ENCODE measurements at places on chromosomes 5 and 9.

DNA sequence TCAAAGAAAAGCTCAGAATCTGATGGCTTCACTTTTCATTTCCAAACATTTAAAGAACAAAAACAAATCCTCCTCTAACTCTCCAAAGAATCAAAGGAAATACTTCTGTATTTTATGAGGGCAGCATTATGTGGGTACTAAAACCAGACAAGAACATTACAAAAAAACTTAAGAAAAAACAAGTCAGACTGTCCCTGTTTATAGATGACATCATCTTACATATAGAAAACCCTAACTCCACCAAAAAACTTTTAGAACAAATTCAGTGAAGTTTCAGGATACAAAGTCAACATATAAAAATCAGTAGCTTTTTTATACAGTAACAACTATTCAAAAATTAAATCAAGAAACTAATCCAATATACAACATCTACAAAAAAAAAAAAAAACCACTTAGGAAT, 136.2 kb downstream of the PJA2 start:
- DNase-seq, result no peak

DNA sequence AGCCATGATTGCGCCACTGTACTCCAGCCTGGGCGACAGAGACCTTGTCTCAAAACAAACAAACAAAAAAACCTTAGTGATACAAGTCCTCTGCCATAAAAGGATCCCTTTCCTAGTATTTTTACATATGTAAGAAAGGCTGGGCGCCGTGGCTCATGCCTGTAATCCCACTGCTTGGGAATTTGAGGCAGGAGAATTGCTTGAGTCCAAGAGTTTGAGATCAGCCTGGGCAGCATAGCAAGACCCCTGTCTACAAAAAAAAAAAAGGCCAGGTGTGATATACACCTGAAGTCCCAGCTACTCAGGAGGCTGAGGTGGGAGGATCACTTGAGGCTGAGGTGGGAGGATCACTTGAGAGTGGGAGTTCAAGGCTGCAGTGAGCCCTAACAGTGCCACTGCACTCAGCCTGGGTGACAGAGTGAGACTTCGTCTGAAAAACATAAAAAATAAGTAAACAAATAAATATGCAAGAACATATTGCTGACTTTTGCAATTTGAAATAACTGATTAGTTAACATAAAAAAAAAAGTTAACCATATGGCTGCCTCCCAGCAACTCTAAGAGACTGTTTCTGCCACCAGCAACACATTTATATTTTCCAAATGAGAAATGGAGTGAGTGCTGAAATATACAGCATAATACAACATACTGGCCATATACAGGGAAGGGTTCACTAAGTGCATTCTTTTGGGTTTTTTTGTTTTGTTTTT, 6.9 kb downstream of the ZNF367 start:
- DNase-seq, result no peak

GRCh38 chr9:133886563-133887501, 105.3 kb downstream of the VAV2 start:
- no peak for DNase-seq

GRCh38 chr5:79858410-79858723, 132.7 kb downstream of the MTX3 start:
- DNase-seq, result no peak

DNA sequence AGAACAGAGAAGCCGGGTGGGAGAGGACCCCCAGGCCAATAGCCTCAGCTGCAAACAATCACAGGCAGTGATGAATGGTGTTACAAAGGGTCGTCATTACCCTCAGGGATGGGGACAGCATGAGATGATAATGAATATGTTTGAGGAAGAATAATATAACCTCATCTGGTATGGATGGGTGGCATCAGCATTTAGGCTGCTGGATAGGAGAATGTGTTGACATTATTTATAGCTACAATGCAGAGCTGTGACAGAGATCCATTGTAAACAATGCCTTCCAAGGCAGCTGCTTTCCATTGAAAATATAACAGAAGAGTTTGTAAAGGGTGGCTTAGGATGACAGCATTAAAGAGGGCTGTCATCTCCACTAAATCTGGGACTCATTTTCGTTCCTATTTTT, 365.5 kb downstream of the KCNN2 start:
- DNase-seq, result no peak

- DNase-seq, result no peak
These were observed 168.8 kb downstream of the DROSHA start for GRCh38 chr5:31362931-31363568.

- DNase-seq, result peak; percentile 69
These were observed 7.2 kb downstream of the CYFIP2 start for GRCh38 chr5:157273131-157273556.

- DNase-seq, result no peak
These were observed 3.5 kb downstream of the NFX1 start for GRCh38 chr9:33293782-33294181.

DNA sequence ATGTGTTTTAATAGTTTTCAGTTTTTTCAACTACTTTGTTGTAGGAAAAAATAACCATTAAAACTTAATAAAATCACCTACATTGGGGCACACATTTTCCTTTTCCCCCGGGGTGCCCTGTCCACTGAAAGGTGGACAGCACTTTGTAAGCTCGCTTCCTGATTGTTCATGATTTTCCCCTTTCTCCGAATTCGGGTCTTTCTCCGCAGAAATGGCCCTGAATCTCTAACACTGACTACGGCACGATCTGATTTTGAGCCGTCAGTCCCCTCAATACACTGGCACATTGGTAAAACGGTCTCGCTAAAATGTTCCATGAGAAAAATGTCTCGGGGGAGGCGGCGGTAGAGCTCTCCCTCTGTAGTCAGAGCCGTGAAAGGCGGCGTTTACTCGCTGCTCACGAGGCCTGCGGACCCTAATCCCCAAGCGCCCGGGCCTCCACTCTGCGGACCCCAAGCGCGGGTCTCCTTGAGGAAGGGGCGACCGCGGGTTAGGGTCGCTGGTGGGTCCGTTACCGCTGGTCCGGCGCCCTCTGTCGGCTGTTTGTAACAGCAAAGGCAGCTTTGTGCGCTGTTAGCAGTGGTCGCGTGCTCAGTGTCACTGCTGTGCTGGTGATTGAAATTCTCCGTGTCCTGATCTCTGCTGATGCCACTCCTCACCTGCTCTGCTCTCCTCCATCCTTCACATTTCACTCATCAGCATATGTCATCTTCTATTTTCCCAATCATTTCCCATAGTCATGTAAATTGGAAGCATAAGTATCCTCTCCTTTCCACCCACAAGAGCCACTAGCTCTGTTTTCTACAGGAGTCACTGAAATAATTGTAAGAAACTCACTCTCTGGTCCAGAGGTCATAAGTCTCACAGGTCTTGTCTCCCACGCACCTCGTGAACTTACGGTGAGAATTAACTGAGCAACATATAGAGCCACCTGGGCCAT, 10.8 kb upstream of the IFNA2 start:
- DNase-seq, result peak; percentile 86

DNA sequence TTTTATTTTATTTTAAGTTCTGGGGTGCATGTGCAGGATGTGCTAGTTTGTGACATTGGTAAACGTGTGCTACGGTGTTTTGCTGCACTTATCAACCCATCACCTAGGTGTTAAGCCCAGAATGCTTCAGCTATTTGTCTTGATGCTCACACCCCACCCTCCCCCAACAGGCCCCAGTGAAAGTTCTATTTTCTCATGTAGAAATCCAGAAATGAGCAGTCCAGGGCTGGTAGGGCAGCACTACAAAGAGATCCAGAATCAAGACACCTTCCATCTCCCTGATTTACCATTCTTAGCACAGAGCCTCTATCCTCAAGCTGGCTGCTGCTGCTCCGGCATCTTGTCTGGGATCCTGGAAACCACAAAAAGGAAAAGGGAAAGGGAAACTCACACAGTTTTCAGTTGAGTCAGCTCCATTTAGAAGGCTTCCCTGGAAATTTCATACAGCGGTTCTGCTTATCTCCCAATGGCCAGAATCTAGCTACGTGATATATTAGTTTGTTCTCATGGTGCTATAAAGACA, 85.4 kb upstream of the SMARCA2 start:
- DNase-seq, result no peak

DNA sequence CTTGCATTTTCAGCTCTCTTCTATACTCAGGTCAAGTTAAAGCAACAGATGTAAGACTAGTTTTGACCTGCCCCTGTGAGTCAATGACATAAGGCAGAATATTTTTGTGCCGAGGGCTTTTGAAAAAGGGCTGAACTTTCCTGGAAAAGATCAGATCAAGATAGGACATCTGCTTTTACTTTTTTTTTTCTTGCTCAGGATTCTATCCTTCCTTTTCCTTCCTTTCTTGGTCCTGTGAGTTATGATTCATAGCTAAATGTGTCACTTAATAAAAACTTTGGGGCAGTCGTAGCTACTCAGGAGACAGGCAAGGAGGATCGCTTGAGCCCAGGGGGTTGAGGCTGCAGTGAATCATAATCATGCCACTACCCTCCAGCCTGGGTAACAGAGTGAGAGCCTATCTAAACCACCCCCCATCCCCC, 84.3 kb upstream of the BRINP1 start:
- no peak for DNase-seq

GRCh38 chr9:120886490-120886967, 9.5 kb upstream of the PHF19 start:
- no peak for DNase-seq

DNA sequence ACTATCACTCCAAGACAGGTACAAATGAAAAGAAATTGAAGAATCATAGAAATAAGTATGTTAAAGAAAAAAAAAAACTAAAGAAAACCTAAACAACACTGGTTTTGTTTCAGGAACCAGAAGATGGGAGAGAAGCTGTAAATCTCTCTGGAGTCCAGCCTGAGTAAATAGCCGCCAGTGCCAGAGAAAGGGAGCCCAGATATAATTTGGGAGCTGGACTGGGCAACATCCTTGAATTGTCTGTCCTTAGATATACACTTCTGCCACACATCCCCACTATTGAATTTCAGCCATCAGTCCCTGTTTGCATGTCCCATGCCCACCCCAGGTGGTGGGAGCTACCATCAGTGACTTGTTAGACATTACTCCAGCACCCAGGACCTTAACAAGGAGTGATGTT, 979.6 kb downstream of the DTWD2 start:
- DNase-seq, result no peak

- no peak for DNase-seq
These were observed 19.8 kb downstream of the ABL1 start for GRCh38 chr9:130854835-130855234.

GRCh38 chr9:6977761-6978160, 220.0 kb downstream of the KDM4C start:
- DNase-seq, result no peak

DNA sequence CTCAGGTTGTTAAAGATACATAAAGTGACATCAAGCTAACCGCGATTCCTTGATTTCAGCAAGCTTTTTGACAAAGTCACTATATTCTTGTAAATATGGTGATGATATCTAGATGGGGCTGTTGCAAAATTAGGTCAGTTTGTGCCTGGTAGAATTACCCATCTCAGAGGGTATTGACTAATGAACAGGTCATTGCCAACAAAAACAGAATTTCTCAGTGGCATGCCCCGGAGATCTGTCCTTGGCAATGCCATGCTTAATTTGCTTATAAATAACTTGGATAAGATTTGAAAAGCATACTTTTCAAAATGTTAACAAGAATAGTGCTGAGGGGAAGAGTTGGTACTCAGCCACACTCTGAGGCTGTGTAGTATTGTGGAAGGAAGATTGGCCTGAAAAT, 783.3 kb upstream of the SEMA6A start:
- no peak for DNase-seq

- DNase-seq, result no peak
These were observed 2.1 kb downstream of the NSG2 start for GRCh38 chr5:174047472-174048099.

GRCh38 chr9:129885018-129885669, 49.9 kb downstream of the USP20 start:
- DNase-seq, result peak; percentile 82

DNA sequence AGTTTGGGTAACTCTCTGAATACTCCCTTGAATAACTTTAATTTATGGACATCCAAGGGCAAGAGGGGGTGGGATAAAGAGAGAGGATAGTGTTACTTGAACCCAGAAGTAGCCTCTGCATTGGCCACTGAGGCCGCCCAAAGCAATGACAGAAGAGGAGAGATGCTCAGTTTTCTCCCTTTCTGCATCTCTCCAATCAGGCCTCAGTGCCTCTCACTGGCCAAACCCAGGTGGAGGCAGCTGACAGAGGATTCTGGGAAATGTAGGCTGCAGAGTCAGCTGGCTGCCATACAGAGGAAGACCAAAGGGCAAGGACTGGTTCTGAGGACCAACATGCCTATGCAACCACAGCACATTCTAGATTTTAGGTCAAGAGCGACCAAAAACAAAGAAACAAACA, 719.4 kb downstream of the MAT2B start:
- DNase-seq, result no peak

- no peak for DNase-seq
These were observed 580.7 kb downstream of the KIF4B start for GRCh38 chr5:155594270-155594669.

GRCh38 chr5:66247176-66247960, 103.3 kb downstream of the SREK1 start:
- DNase-seq, result no peak

DNA sequence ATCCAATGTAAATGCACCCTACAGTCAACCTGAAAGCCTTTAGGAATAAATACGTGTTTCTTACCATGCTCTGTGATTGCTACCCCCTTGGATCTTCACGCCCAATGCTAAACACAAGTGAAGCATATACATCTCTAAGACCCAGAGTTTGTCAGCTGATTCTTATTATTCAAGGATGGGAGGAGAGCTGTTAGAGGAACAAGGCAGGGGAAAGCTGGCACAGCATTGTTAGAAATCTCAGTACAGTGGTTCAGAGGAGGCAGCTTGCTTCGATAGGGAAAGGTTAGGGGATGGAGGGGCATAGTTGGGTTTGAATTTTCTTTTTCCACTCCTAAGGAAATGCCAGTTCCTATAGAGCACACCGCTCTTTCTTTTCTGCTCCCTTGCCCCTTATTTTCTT, 16.7 kb upstream of the TAF11L2 start:
- DNase-seq, result no peak

DNA sequence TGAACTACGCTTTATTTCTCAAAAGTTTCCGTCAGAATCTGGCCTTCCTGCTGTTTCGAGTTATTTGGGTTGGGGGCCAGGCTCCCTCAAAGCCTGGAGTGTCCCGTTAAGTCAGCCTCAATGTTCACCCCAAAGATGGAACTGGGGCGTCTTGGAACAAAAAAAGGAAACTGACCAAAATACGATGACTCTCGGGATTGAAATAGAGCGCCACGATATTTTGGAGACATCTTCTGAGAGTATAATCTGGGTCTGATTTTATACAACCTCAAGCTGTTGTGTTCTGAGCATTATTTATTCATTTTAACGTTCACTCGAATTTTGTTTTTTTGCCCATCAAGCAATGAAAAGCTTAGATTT, 28.1 kb downstream of the TLX3 start:
- DNase-seq, result no peak

DNA sequence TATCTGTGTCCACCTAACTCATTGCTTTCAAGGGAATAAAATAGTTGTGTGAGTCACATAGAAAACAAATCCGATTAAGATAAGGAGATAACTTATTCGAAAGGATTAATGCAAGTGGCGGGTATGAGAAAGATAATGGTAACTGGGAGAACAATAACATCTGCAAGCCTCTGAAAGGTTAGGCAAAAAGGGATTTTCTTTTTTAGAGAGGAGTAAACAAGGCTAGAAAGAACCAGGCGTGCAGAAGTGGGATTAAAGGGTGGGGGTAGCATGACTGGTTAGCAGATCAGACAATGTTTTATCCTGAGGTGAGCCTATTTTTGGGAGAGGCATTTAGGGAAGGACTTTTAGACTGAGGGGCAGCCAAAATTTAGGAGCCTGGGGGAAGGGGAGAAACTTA, 34.7 kb upstream of the JMY start:
- no peak for DNase-seq

GRCh38 chr5:15752663-15753285, 252.8 kb downstream of the FBXL7 start:
- DNase-seq, result no peak

- DNase-seq, result no peak
These were observed 79.6 kb upstream of the FREM1 start for GRCh38 chr9:14989811-14990210.
